Body of pancreas (tissue), 4 donors: ENCODE measurements at places on chromosomes 1 and 21. TPM values are rescaled to one million over a fixed set of nuclear protein-coding genes. Genes with fewer than 3 reads are reported as not detected.

HTR6 gene
- not detected for total RNA-seq

SPATA17 gene
- 2.6 TPM for total RNA-seq

KCND3 gene
- total RNA-seq, result 15.0 TPM

FHL3 gene
- total RNA-seq, result 7.8 TPM

GRCh38 chr1:25068829-25069228, 138.8 kb upstream of the RUNX3 start:
- no peaks in the 10 kb centered on the region for H3K27me3 ChIP-seq
- no peaks in the 10 kb centered on the region for H3K36me3 ChIP-seq
- no peaks in the 10 kb centered on the region for H3K4me1 ChIP-seq
- no peak overlapping the region for H3K4me3 ChIP-seq
- no peak overlapping the region for H3K27ac ChIP-seq

GRCh38 chr21:31641416-31641922, 18.0 kb upstream of the SOD1 start:
- no peak for DNase-seq
- no peak overlapping the region for H3K27ac ChIP-seq
- no peaks in the 10 kb centered on the region for H3K27me3 ChIP-seq
- H3K4me1 ChIP-seq, result peaks cover 7% of the 10 kb centered on the region

DNA sequence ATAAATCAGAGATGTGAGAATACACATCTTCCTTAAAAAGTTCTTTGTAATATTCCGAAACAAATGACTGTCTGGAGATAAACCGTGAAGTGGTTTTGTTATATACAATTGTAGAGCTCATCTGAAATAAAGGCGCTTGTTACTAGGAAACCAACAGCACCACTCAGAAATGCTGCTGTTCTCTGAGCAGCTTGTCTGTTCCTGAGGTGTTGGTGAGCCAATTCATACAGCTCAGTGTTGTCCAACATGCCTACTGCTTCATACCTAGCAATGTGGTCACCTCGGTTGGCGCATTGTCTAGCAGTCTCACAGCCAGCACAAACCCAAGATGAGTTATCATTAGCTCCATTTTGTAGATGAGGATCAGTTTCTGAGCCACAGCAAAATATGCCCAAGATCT, 44.4 kb downstream of the GFI1 start:
- H3K4me1 ChIP-seq, result peaks cover 12% of the 10 kb centered on the region
- DNase-seq, result no peak
- H3K27me3 ChIP-seq, result no peaks in the 10 kb centered on the region
- H3K4me3 ChIP-seq, result no peak overlapping the region
- H3K36me3 ChIP-seq, result no peaks in the 10 kb centered on the region

GRCh38 chr1:182789138-182790076, at the start of gene NPL:
Gene NPL (plus strand): TSS chr1:182789773. CDS start chr1:182794372, 4,599 bp downstream.
- H3K27ac ChIP-seq, result peak within 1 kb of the TSS; percentile 43
- H3K36me3 ChIP-seq, result no peaks in the 10 kb centered on the region
- peak; percentile 83 for DNase-seq
- H3K4me1 ChIP-seq, result peaks cover 14% of the 10 kb centered on the region
